Stimulated activated naive CD8-positive, alpha-beta T cell treated with anti-CD3 and anti-CD28 coated beads, Interleukin-15, amount 100 ng/mL, for 72 hours (primary cell): ENCODE measurements at places on chromosomes 1 and 21.

- DNase-seq: no peak
These were observed 227.9 kb downstream of the DYRK1A start for GRCh38 chr21:37594472-37594951.

- DNase-seq: no peak
These were observed 41.8 kb downstream of the MIS18A start for GRCh38 chr21:32237021-32237420.

- DNase-seq: no peak
These were observed 20.6 kb upstream of the KIF26B start for GRCh38 chr1:245133995-245134715.

- no peak for DNase-seq
These were observed 138.6 kb upstream of the B3GALT2 start for GRCh38 chr1:193325042-193325441.

DNA sequence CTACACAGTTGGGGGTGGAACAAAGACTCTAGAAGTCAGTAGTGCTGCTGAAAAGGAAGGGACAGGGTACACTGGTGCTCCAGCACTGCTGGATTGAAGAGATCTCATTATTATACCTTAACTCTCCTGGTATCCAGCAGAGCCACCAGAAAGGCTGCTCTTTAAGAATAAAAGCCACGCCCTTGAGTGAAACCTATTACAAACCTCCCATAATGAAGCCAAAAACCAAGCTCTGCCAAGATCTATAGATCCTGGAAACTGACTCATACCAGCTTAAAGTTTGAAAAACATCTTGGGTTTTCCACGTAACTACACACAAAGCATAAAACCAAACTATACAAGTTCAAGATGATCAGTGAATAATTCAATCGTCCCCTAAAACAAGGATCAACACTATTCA is 38.0 kb downstream of the ADSS2 start:
- no peak for DNase-seq

DNA sequence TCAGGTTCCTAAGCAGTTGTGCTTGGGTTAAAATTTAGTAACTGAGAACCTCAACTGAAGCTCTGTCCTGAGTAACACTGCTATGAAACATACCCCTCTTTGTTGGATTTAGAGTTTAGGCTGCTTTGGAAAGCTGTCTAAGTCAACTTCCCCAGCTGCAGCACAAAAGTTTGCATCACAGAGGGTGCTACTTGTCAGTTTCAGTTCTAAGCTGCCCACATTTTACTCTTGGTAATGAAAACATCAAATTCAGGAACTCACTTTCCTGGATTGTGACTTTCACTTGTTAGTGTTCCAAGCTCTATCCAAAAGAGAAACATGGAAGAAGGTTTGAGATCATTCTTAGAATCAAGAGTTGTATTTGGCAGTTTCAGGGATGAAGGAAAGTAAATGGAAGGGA is 191.7 kb upstream of the NFIA start:
- no peak for DNase-seq

- no peak for DNase-seq
These were observed 5.0 kb upstream of the CLCNKB start for GRCh38 chr1:16038620-16038912.

DNA sequence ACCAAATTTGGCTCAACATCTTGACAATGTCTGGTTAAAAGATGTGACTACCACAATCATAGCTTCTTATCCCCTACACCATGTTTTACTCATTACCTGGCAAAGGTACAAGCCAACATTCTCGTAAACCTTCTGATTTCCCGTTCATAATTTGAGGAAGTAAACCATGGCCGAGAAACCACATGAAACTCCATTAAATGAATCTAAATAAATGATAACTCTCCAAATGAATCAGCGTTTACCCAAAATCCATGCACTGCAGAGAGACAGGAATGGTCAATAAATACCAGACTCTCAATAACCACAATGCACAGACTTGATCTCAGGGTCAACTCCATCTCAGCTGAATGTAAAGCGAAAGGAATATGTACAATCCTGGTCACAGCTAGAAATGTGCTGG is 125.2 kb downstream of the TYW3 start:
- DNase-seq: no peak
